ENCODE measurements at places on chromosomes 16 and 17.

GRCh38 chr16:19830902-19831560 is 53.6 kb downstream of the GPRC5B start:
- no peak for DNase-seq

GRCh38 chr17:57926723-57927047 is 28.5 kb downstream of the CUEDC1 start:
- no peak for DNase-seq

DNA sequence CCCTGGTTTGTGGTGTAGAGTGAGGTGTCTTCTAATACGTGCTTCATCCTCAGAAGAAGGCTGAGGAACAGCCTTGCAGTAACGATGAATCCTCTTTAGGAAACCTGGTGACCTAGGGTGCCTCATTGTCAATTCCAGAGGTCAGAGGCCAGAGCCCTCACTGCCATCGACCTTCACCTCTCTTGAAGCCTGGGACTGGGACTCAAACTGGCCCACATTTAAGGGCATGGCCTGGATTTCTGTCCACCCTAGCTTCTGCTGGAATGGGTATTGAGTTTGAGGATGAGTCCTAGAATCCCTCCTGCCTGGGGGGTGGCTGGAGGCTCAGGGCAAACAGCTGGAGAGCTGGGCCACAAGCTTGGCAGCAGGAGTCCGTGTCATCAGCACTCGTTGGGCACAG is 38.6 kb downstream of the ELAC2 start:
- no peak for DNase-seq

- DNase-seq = no peak
Measured at GRCh38 chr17:19857640-19858039, 10.1 kb downstream of the ULK2 start.

DNA sequence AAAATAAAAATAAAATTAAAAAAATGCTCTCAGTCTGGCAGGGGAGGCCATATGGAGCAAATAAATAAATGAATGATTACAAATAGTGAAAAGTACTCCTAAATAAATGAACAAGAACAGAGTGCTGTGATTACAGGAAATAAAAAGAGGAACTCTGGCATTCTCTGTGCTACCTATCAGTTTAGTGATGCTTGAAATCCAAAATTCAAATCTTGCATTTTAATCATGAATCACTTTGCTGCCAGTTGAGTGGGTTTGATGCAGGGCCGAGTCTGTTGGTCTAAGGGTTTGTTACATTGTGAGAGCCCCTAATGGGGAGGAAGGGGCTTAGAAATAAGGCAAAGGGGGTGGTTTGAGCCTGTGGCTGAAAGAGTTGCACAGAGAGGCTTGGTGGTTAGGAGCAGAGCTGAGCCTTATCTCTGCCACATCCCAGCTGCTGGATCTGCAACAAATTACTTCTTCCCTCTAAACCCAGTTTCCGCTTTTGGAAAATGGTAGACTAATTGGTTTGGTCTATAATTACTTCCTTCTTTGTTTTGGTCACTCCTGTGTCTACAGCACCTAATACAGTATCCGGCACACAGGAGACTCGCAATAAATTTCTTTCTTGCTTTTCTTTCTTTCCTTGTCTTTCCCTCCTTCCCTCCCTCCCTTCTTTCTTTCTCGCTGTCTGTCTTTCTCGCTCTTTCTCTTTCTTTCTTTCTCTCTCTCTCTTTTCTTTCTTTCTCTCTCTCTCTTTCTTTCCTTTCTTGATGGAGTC is 6.3 kb upstream of the ABCC1 start:
- no peak for DNase-seq

DNA sequence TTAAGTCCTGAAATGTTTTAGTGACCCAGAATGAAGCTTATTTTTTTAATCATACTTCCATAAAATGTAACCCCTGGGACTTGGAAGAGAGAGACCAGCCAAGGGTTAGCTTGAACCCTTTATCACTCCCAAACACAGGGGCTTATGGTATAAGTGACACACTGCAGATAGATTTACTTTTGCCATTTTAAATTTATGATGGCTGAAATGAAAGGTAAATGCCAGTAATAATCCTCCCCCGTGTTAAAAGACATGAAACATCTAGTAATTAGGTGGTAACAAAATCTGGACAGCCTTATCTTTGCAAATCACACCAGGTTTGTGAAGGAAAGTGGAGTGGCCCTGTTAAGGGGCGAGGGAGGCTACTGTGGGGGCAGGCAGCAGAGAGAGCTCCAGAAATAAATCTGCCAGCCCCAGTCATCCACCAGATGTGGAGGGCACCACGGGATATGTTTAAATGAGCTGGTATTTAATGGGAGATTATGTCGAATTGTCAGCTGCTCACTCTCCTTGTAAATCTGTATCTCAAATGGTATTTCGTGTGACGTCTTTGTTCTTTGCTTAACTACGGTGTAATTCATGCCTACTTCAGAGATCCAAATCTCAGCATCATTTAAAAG is 326.5 kb downstream of the WWOX start:
- no peak for DNase-seq

DNA sequence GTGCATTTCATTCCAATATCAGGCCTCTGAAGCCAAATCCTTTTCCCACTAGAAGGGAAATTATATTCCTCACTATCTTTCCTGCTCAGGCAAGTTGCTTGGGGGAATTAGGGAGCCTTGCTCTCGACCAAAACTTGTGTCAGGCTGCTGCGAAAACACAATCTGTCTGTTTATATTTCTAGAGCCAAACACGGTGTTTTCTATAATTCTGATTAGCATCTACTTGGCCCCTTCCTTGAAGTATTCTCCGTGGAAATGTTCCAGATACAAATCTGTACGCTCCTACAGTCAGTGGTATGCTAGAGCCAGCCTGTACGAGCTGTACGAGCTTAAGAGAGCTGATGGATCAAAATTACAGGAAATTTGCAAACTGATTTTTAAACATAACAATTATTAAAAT is 299.3 kb upstream of the SALL1 start:
- no peak for DNase-seq

DNA sequence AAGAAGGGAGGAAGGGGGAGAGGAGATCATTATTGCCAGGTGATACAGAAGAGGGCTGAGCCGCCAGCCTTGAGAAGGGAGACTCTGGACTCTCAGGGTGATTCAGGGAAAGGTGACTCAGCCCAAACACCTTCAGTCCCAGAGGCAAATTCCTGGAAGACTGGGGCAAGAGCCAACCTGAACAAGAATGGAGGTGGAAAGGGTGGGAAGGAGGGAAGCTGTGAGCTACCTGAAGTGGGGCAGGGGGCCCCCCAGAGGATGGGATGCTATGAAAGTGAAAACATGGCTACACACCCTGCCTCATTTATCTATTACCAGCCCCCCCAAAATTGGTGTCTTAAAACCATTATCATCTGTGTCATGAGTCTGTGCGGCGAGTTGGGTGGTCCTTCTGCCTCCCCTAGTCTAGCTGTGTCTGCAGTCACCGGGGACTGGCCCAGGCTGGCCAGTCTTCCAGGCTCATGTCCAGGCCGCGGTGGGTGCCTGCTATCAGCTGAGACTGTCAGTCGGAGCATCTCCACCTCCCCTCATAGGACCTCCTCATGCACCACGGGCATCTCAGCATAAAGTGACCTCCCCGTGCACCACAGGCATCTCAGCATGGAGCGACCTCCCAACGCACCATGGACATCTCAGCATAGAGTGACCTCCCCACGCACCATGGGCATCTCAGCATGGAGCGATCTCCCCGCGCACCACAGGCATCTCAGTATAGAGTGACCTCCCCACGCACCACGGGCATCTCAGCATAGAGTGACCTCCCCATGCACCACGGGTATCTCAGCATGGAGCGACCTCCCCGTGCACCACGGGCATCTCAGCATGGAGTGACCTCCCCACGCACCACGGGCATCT is 3.2 kb upstream of the SLC47A2 start:
- DNase-seq = no peak

GRCh38 chr17:44311562-44312181 is 3.3 kb downstream of the RUNDC3A start:
- no peak for DNase-seq

Measured in activated T-helper 1 cell treated with anti-CD3 and anti-CD28 coated beads, Interleukin-2, amount 50 U/mL, for 16 hours (primary cell).